ENCODE measurements at places on chromosomes 6 and 20.

DNA sequence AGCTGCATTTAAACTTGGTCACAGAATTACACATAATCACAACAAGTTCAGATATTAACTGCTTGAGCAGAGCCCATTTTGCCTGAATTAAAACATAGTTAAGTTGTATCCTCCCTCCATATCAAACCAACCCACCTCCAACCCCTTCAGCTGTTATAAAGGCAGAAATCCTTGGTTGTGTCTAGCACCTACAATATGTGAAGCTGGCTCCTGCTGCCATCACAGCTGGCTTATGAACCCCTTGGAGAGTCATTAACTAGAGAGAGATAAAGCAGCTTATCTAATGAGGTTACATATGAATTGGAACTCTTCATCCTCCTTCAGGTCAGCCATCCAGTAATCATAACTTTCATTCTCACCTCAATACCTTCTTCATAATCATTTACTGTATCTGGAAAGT lies 101.8 kb downstream of the EPHA7 start:
- DNase-seq = no peak

DNA sequence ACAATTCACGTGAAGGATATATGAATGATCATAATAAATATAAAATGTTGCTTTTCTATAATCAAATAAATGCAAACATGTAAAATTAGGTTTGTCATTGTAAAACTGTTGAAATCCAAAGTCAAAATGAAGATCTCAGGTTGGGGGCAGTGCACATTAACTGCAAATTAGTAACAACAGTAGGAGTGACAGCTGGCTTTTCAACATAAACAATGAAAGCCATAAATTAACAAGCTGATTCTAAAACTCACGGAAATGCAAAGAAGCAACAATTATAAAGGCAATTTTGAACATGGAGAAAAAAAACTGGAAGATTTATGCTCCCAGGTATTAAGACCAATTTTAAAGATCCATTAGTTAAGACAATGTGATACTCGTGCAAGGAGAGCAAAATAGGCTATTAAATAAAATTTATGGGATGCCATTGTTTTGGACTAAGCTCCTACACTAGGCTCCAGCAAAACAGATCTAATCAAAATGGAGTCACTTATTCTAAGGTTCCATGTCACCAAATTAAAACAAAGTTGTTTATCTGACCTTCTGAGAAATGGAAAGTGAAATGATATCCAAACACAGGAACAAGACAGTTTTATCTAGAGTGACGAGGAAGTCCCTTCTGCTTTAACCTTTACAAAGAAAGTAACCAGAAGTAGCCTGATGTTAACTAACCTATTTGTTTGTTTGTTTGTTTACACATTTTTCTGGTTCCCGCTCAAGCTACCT lies 770.8 kb downstream of the EPHA7 start:
- no peak for DNase-seq

- no peak for DNase-seq
Observed at GRCh38 chr6:15615802-15616201, 47.0 kb downstream of the DTNBP1 start.

DNA sequence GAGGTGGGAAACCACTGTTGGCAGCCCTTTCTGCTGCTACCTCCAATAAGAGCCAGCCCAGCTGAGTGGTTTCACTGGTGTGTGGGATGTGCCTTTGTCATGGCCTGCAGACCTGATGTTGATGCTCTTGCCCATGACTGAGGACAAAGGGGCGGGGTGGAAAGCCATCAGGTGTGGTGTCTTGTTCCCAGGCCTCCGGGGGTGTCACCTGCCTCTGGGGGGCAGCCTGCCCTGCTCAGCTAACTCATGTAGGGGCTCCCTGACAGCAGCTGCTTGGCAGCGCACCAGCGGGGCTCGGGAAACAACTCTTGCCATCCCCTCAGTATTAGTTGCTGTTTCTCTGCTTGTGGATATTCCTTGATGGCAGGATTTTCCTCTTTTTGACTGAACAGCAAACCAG lies 91.3 kb downstream of the LYRM2 start:
- no peak for DNase-seq

GRCh38 chr6:108587258-108588059 lies 26.7 kb downstream of the FOXO3 start:
- no peak for DNase-seq

GRCh38 chr6:56620229-56620868 lies 22.3 kb downstream of the DST start:
- no peak for DNase-seq

All from prostate gland (tissue), 2 donors.